CD4-positive, alpha-beta T cell treated with Interleukin-6 for 4 hours (primary cell): ENCODE measurements at places on chromosomes 13 and 19.
A peak's percentile ranks its signal among the peaks of the same experiment; 100 is the strongest.

DNA sequence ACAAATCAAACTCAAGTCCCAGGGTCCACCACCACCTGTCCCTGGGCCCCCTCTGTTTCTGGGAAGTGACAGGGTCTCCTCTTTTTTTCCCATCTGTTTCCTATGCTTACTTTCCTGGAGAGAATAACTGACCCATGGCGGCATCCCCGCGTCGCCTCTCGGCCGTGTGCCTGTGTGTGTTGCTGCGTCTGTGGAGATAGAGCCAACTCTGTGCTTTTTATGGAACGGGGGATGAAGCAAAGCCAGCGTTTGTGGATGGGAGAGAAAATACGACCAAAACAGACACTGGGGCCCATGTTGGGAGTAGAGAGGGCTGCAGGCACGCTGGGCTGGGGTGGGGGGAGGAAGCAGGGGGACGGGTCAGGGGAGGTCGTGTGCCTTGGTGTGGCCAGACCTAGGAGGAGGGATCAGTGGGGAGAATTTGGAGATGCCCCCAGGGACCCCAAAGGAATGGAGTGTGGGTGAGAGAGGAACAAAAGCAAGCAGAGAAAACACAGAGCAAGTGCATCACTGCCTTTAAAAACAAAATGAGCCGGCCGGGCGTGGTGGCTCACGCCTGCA, 16.6 kb downstream of the PLK5 start:
- no peak for DNase-seq

- DNase-seq: no peak
Observed at GRCh38 chr13:33352526-33352925, 67.0 kb upstream of the STARD13 start.

- DNase-seq: no peak
Observed at GRCh38 chr19:57242821-57243220, 2.4 kb downstream of the ZNF805 start.

- peak; percentile 15 for DNase-seq
Observed at GRCh38 chr19:48741129-48741999, 954 bp upstream of the RASIP1 start.

GRCh38 chr13:66967811-66968597, 262.1 kb downstream of the PCDH9 start:
- no peak for DNase-seq

DNA sequence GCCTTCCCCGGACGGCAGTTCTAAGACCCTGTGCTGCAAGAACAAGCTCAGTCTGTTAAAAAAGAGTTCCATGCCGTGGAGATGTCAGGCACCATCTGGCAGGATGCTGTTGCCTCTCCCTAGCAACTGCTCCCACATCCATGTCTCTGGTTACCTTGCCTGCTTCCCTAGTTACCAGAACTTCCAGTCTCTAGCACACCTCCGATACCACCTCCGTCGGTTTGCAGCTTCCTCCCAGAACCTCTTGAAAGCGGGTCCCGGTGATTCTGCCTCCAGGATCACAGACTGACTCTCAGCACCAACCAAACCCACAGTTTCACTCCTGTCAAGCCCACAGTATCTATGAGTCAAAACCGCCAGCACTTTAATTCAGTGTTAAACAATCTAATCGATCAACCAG, 55.4 kb downstream of the KCTD12 start:
- no peak for DNase-seq

GRCh38 chr19:19417046-19417445, 11.6 kb downstream of the GATAD2A start:
- no peak for DNase-seq

GRCh38 chr13:75285310-75285709, 196.7 kb downstream of the TBC1D4 start:
- no peak for DNase-seq
